ENCODE measurements at places on chromosomes 3 and 15.

- DNase-seq = no peak
Measured at GRCh38 chr3:157113832-157114505, 46.0 kb downstream of the CCNL1 start.

GRCh38 chr3:11415099-11415498, 142.9 kb downstream of the ATG7 start:
- DNase-seq = no peak

- DNase-seq = no peak
Measured at GRCh38 chr3:115903843-115904242, 280.5 kb downstream of the GAP43 start.

- DNase-seq = no peak
Measured at GRCh38 chr3:195461594-195462307, 18.9 kb upstream of the ACAP2 start.

- DNase-seq = no peak
Measured at GRCh38 chr3:248864-249520, 52.4 kb downstream of the CHL1 start.

- no peak for DNase-seq
Measured at GRCh38 chr15:40130799-40131502, 22.3 kb upstream of the BMF start.

DNA sequence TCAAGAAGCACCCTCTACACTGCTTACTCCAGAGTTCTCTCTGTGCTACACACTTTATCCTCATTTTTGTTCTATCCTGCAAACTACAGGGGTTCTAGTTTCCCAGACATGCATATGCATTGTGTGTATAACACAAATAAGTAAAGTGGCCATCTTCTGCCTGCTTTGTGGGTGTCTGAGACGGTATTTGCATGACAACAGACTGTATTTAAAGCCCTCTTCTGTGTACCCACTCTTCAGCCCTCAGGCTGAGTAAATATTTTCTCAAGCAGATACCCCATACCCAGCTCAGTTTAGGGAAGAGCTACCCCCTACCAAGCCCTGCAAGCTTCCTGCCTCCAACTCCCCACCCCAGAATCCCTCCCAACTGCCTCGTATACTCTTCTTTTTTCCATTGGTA, 31.7 kb downstream of the SYNPR start:
- no peak for DNase-seq

DNA sequence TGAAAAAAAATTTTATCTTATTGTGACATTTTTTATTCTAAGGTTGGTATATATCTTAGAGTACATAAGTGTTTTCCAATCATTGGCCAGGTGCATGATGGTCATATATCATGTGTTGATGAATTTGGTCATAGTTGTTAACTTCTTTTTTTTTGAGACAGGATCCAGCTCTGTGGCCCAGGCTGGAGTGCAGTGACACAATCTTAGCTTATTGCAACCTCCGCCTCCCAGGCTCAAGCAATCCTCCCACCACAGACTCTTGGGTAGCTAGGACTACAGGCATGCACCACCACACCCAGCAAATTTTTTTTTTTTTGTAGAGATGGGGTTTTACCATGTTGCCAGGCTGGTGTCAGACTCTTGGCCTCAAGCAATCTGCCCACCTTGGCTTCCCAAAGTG, 44.0 kb downstream of the PCCB start:
- DNase-seq = no peak

Data from NCI-H510A (cell line).